AG04450 (cell line): ENCODE measurements at places on chromosomes 2 and 18.

GRCh38 chr2:98748292-98749065, 17.5 kb upstream of the MGAT4A start:
- DNase-seq: no peak

- no peak for DNase-seq
These were observed 678.6 kb upstream of the CDH2 start for GRCh38 chr18:28855524-28855923.

GRCh38 chr2:216735668-216736067, 40.3 kb upstream of the IGFBP5 start:
- DNase-seq: no peak

- no peak for DNase-seq
These were observed 1.5 kb downstream of the ATP6V1B1 start for GRCh38 chr2:70936979-70937811.

DNA sequence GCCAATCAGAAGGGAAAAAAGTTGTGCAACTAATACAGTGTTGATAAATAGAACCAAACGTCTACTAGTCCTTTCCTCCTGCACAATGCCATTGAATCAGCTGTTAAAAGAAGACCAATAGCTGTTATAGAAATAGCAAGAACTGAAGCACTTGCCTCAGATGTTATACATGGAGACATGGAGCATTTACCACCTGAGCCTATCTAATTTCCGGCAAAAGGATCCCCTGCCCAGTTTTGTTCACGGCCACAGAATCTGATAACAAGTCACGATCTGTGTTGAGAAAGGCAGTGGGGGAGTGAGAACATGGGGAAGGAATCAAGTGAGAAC, 285.4 kb downstream of the ZEB2 start:
- DNase-seq: no peak

- DNase-seq: no peak
These were observed 9.5 kb upstream of the CCDC68 start for GRCh38 chr18:54968807-54969206.

DNA sequence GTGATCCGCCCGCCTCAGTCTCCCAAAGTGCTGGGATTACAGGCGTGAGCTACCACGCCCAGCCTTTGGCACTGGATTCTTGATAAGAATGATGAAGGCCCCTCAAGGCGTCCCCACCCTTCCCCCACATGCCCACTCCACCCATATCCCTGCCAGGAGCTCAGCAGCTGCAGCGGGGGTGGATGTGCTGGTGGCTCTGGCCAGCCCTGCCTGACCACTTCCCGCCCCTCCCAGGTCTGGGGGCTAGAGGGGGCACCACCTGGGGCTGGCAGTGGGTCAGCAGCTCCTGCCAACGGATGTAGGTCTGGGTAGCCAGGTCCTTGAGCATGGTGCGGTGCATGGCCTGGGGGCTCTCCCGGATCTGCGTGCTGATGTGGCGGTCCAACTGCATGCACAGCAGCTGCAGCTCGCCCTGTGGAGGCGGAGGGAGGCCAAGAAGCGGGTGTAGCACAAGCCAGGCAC, 7.8 kb upstream of the SEMA4C start:
- DNase-seq: no peak
